CD4-positive, alpha-beta T cell treated with Interleukin-15 for 4 hours (primary cell): ENCODE measurements at places on chromosomes 13 and 19.

DNA sequence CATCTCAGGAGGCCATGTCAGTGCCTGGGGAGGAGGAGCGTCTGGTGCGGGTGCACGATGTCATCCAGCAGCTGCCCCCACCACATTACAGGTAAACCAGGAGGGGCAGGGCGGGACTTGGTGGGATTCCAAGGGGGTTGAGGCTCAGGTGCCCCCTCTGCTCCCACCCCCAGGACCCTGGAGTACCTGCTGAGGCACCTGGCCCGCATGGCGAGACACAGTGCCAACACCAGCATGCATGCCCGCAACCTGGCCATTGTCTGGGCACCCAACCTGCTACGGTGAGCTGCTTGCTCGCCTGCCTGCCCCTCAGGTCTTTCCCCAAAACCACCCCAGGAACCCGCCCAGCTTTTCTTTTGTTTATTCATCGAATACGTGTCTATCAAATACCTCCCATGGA lies 7.2 kb downstream of the ARHGAP33 start:
- DNase-seq = no peak

DNA sequence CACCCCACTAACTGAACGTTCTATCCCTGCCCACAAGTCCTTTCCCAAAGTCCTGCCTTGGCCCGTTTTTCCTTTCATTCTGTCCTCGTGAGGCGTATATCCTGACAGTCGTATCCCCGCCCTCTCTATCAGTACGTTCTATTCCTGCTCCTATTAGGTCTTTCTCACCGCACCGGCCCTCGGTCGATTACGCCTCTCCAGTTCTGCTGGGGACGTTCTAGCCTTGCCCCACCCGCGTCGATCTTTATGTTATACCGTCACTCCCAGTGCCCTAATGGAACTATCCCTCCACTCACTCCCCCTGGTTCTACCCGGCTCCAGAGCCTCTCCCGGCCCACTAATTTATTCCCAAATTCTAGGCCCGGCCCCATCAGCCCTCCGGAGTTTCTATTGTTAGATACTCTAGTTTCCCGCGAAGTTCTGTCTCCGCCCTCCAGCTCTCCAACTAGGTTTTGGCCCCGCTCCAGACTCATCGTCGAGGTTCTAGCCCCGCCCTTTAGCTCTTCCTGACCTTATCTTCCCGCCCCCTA lies 2.0 kb downstream of the PLAUR start:
- DNase-seq = no peak

DNA sequence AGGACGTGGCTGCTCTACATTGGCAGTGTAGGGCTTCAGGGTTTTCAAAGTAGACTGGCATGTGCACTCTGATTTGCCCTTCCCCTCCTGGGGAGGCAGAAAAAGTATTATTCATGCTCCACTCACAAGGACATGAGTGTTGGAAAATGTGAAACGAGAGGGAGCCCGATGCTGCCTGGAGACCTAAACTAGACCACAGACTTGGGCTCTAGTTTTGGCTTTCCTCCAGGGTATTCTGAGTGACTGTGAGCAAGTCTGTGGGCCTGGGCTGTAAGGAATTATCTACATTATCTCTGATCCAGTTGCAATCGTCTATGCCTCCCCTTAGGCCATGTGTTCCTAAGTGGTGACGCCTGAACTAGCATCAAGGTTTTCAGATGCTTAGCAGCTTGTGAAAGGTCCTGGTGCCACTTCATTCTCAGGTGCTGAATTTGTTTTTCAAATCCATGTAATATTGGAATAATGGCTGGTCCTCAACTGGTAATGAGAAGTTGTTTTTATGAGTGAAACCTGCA lies 55.0 kb downstream of the MRPL57 start:
- no peak for DNase-seq

- DNase-seq = peak; percentile 73
Observed at GRCh38 chr19:16328824-16329482, 4.3 kb downstream of the KLF2 start.

DNA sequence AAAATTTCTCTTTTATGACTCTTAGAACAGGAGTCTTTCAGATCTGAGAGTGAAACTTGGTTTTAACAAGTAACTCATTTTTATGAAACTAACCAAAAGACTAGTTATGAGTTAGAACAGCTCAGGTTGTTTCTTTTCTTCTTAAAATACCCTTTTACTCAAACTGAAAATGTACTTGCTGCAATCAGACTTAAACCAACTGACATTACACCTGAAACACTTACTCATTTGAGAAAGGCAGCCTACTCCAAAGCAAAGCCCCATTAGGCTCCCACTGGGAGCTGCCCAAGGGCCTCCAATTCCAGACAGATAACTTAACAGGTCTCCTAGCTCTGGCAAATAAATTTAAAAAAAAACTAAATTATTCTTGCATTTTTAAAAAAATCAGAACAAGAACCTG lies 3.6 kb downstream of the FOXO1 start:
- DNase-seq = no peak

DNA sequence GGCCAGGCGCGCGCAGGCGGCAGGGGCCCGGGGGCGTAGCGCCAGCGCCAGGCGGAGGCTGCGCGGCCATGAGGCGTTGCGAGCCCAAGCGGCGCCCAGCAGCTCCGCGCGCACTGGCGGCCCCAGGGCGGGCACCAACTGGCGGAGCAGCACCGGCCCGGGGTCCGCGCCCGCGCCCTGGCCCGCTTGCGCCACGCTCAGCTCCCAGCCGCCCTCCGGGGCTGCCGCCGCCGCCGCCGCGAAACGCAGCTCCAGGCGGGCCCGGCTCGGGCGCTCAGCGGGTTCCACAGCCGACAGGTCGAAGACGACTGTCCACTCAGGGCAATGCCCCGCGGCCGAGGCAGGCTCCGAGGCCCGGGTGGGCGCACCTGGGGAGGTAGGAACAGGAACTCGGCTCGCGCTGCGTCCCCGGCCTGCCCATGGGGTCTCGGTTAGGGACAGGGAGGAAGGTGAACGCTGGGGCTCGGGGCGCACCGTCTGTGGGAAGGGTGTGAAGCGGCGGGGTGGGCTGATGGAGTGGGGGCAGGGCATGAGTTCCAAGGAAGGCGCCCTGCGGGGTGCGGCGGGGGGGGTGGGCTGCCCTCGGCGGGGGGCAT lies 26.8 kb downstream of the CERS1 start:
- no peak for DNase-seq
